ENCODE measurements at places on chromosomes 12 and 14.

DNA sequence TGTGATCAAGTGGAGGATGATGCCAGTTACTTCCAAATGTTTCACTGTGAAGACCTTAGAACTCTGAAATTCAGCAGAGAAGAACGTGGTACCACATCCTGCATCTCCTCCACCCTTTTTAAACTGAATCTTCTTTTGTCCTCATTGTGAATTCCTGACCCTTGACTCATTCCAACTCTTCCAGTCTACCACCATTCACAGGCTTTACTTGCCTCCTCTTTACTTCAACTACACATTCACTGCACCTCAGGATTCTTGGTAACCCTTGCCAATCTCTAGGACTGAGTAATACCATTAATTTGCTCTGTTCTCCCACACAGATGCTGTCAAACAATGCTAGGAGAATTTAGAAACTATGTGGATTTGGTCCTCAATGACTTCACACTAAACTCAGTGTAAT is 37.3 kb downstream of the PPP1R12A start:
- peak; percentile 81 for DNase-seq

GRCh38 chr14:105600939-105601359 is 74.6 kb downstream of the TMEM121 start:
- DNase-seq: no peak

- DNase-seq: no peak
Measured at GRCh38 chr14:67748312-67748711, 46.6 kb downstream of the RDH12 start.

DNA sequence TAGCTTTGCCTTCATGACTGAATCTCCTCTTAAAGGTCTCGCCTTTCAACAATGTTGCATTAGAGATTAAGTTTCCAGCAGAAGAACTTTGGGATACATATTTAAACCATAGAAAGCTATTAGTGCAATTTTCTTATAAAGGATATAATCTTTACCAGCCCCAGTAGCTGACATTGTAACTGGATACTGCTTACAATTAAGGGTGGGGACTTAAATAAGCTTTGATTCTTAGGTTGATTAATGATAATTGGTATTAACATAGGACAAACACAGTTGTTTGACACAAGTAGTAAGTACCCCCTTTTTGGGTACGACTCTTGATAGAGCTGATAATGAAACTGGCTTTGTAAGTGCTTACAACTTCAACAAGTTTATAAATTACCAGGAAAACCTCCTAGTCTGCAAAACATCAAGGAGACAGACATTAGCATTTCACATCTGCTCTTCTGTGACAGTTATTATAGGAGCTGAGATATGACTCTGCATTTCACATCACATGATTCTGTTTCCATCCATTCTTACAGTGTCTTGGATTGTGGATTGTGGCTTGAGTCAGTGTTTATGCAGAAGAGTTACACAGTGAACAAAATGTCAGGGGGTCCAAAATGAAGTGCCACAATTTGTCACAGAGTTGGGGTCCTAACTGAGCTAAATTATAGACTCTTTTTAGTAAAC is 249.1 kb upstream of the E2F7 start:
- DNase-seq: no peak

GRCh38 chr12:96635844-96636243 is 146.5 kb downstream of the CFAP54 start:
- no peak for DNase-seq

DNA sequence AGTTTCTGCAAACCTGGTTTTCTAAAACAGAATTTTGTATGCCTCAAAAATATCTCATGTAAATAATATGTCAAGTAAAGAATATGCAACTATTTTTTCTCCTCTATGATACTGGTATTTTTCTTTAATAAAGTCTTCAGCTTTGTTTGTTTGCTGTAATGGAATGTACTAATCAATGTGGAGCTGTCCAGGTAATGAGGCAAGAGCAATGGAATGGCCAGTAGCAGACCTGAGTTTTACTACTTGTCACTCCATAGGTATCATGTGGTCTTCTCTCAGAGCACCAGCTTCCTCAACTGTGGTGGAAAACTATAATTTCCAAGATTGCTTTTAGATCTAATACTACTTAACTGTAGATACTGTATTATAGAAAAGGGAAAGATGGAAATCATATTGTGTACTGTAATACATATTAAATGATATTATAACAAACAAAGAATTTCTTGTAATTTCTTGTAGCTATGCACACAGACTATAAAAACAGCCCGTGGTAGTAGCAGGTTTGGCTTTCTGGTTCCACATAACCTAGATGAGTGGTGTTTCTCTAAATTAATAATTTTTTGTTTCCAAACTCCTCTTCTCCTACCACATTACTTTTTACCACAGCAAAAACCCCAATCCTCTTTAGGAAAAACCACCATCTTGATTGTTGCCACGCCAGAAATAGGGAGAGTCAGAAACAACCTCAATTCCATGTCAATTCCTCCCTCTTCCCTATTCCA is 70.6 kb downstream of the KIF21A start:
- DNase-seq: no peak

- DNase-seq: no peak
Measured at GRCh38 chr12:65305346-65305950, 27.0 kb downstream of the MSRB3 start.

DNA sequence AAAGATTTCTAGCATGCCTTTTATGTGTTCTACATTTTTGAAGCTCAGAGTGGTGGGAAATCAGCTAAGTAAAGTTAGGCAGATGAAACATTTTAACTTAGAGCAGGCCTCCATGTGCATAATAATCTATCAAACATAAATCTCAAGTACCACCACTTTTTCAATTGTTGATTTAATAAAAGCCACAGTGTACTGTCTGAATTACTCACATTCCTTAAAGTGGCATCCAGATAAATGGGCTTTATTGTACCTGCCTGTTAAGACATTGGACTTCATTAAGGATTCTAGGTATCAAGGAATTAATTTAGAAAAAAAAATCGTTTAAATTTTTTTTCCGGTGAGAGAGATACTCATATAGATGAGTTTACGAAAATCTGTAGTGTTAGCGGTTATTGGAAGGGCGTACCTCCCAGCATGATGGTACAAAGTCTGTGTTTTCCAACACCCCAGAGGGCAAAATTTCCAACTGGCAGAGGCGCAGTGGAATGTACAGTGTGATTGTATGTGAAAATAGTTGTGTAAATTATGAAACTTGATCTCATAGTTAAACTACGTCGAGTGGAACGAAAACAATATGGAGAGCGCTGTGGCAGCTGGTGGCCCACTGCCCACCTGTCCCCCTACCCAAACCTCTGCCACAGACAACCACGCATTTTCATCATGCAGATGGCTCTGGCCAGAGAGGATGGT is 25.0 kb downstream of the ELK3 start:
- DNase-seq: no peak

DNA sequence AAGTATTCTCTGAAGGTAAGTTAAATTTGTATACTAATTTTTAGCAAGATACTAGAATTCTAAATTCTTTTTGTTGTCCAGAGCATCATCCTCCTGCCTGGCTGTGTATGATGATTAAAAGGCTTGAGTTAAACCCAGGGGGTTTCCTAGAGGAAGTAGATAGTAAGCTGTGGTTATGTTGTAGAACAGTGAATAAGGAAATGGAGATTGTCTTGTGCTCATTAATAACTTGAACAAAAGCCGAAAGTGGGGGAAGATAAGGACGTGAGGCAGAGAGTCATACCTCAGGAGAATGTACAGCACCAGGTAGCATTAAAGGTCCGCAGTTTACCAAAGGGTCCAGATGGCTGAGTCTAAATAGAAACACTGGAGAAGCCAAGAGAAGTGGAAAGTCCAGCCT is 42.0 kb downstream of the CKB start:
- DNase-seq: no peak

Data from skeletal muscle cell (primary cell).